A172 (cell line): ENCODE measurements at places on chromosomes 1 and 21. TPM values are rescaled to one million over a fixed set of nuclear protein-coding genes. Genes with fewer than 3 reads are reported as not detected.

Gene RGS13
- total RNA-seq: not detected in 2 replicates

Gene LYPD8
- 0.46 and 1.4 TPM in 2 replicates for total RNA-seq

Gene AVPR1B
- not detected in 2 replicates for total RNA-seq

Gene HTR6
- total RNA-seq: not detected in 2 replicates

Gene KCNJ6
- total RNA-seq: not detected in 2 replicates

Gene RSPH1
- total RNA-seq: not detected in 2 replicates

Gene CYP4B1
- not detected in 2 replicates for total RNA-seq

Gene LAMB3
- total RNA-seq: 7.0 and 13.7 TPM in 2 replicates

Gene UBE2U
- not detected in 2 replicates for total RNA-seq

Gene MYOG
- total RNA-seq: not detected in 2 replicates

Gene RBM11
- total RNA-seq: not detected in 2 replicates

Gene GNAT2
- total RNA-seq: 0.41 TPM in 1 of 2 replicates, not detected in the other

Gene KIAA0040
- 0.24 TPM in 1 of 2 replicates, not detected in the other for total RNA-seq

Gene VCAM1
- total RNA-seq: 0.05 and 1.1 TPM in 2 replicates

Gene TRIM67
- 0.02 and 0.05 TPM in 2 replicates for total RNA-seq

Gene KTI12
- 6.8 and 8.2 TPM in 2 replicates for total RNA-seq

Gene RYR2
- 2.3 and 3.2 TPM in 2 replicates for total RNA-seq

Gene FMO1
- total RNA-seq: not detected in 2 replicates

Gene GSTM5
- 0.03 TPM in 1 of 2 replicates, not detected in the other for total RNA-seq

Gene ACKR1
- total RNA-seq: not detected in 2 replicates

Gene RCSD1
- 0.29 and 0.36 TPM in 2 replicates for total RNA-seq

Gene APOBEC4
- not detected in 2 replicates for total RNA-seq

Gene DNAI4
- 0.93 and 1.5 TPM in 2 replicates for total RNA-seq

Gene CIART
- total RNA-seq: 15.2 and 25.2 TPM in 2 replicates

Gene KLHL17
- 2.9 and 8.0 TPM in 2 replicates for total RNA-seq

Gene KHDC4
- total RNA-seq: 52.3 and 53.9 TPM in 2 replicates

Gene DENND2C
- total RNA-seq: 0.81 and 1.3 TPM in 2 replicates

Gene RIPPLY3
- total RNA-seq: 0.43 TPM in 1 of 2 replicates, not detected in the other

Gene NBPF15
- 23.8 and 25.5 TPM in 2 replicates for total RNA-seq

Gene NHLH1
- not detected in 2 replicates for total RNA-seq

Gene SLC37A1
- total RNA-seq: 1.1 and 1.6 TPM in 2 replicates

Gene DFFA
- 29.9 and 31.3 TPM in 2 replicates for total RNA-seq

Gene MX1
- 10.1 and 11.4 TPM in 2 replicates for total RNA-seq

Gene FCRL5
- not detected in 2 replicates for total RNA-seq

Gene WNT2B
- total RNA-seq: 0.05 TPM in 1 of 2 replicates, not detected in the other

Gene NID1
- total RNA-seq: 52.1 and 57.5 TPM in 2 replicates

Gene FNDC5
- 0.41 TPM in 1 of 2 replicates, not detected in the other for total RNA-seq

Gene CD48
- not detected in 2 replicates for total RNA-seq

Gene ASAP3
- total RNA-seq: 19.7 and 19.9 TPM in 2 replicates

Gene CHIA
- total RNA-seq: not detected in 2 replicates

Gene AGO1
- 7.1 and 7.5 TPM in 2 replicates for total RNA-seq

Gene CDC42BPA
- 32.7 and 36.9 TPM in 2 replicates for total RNA-seq

Gene EPHB2
- 29.6 and 39.3 TPM in 2 replicates for total RNA-seq
